ENCODE measurements at places on chromosomes 12 and 14.

DNA sequence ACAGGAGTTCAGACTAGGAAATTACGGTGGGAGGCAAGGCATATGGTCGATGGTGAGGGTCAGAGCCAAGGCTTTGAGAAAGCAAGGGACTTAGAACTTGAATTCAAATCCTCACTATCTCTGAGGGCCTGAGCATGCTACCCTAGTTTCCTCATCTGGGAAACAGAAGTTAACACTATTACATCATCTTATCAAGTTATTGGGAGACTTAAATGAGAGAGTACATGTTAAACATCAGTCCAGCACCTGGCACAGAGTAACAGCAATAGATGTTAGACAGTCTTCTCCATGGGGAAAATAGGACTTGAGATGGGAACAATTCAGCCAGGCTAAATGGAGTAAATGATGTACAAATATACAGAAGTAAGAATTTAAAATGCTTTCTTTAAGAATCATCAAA, 38.5 kb downstream of the SLC38A1 start:
- DNase-seq, result no peak

GRCh38 chr14:102212356-102212755, 72.7 kb downstream of the WDR20 start:
- DNase-seq, result no peak

- DNase-seq, result no peak
Measured at GRCh38 chr14:22044193-22044592, 370.6 kb upstream of the OR4E1 start.

DNA sequence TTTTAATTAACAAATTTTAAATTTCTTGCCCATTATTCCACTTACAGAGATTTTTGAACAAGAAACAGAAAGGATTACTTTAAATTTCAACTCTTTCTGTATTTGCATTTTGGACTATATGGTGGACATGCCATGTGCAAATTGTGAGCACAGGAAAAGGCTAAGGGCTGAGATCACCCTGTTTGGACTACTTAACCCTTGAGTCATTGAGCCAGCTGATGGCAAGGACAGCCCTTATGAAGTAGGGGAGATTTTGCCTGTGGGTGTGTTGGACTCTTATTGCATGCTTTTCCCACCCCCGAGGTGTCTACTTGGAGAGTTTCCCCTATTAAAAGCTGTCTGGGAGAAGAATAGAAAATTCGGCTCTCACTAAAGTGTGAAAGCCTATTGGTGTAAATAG, 17.2 kb downstream of the DERA start:
- DNase-seq, result no peak

DNA sequence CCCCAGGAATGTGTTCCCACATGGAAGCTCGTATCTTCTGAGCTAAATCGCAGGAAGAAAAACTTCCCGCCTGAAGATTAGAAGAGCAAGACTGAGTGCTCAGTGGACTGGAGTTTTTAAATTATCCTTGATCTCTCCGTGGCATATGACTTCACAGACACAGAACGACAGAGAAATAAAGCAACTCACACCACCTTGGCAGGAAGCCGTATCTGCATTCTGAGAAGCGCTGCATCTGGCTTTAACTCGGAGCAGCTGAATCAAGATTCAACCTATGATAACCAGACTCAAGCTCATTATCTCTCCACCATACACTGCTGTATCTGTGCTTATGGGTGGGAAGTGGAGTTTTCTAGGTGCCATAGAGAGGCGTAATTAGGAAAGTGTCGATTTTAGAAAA, 1482.7 kb downstream of the AACS start:
- no peak for DNase-seq

DNA sequence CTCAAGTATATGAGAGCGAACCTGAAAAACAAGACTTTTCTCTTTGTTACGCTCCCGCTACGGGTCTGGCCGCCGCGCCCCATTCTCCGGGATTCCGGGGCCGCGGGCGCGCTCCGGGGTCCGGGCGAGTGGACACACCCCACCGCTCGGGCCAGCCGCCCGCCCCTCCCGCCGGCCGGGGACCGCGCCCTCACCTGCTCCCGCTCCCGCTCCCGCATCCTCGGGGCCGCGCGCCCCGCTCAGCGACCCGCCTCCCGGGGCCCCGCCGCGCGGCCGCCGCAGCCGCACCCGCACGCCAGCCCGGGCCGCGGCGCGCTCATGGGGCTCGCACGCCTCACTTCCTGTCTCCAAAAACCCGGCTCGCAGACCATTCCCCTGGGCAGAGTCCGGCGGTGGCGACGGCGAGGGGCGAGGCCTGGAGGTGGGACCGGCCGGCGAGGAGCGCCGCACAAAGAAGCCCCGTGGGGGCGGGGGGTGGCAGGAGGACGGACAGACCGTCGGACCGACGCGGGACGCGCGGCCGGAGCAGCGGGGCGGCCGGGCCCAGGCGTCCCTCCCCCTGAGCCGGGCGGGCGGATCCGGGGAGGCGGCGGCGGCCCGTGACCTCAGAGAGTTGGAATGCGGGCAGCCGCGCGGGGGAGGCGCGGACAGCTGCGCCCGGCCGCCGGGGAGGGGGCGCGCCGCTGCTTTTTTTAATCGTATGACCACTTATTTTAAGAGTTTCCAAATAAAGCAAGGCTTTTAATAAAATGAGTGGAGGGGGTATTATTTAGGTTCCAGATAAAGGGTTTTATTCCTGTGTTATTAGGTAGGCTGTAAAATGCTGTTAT, at the start of gene PTPN21:
PTPN21 (minus strand) TSS at position 551 of the 830 bp plus-strand sequence. CDS start 4,590 bp downstream, outside the sequence.
- DNase-seq, result no peak

- peak; percentile 37 for DNase-seq
Measured at GRCh38 chr14:81453166-81453766, 53.1 kb upstream of the STON2 start.

GRCh38 chr12:123754041-123754772, 7.9 kb upstream of the DNAH10 start:
- no peak for DNase-seq

DNA sequence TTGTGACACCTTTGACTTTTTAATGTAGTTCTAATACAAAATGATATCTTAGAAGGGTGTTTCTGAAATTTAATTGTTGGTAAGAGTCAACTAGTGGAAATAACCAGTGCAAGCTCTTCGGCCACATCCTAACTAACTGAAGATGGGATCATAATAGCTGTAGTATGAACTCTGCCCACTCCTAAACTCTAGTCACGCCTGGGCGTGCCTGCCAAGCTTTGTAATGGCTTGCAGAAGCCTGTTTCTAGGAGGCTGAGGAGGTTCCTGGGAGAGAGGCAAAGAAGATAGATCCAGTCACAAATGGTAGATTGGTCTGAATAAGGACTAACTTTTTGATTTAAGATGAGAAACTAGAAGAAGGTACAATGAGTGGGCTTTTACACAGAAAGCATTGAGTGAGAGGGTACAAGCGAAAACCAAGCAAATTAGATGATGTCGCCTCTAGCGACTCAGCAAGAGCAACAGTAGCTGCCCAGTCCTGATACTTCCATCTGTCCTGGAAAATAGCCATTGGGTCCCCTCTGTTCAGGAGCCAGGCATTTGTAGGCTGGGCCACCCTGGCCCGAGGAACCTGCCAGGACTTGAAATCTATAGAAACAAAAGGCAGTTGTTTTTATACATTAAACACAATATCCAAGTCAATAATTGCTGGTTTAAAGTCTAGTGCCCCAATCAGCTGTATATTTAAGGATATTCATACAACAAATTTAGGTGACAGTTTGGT, 148.8 kb downstream of the SLC38A4 start:
- DNase-seq, result no peak

DNA sequence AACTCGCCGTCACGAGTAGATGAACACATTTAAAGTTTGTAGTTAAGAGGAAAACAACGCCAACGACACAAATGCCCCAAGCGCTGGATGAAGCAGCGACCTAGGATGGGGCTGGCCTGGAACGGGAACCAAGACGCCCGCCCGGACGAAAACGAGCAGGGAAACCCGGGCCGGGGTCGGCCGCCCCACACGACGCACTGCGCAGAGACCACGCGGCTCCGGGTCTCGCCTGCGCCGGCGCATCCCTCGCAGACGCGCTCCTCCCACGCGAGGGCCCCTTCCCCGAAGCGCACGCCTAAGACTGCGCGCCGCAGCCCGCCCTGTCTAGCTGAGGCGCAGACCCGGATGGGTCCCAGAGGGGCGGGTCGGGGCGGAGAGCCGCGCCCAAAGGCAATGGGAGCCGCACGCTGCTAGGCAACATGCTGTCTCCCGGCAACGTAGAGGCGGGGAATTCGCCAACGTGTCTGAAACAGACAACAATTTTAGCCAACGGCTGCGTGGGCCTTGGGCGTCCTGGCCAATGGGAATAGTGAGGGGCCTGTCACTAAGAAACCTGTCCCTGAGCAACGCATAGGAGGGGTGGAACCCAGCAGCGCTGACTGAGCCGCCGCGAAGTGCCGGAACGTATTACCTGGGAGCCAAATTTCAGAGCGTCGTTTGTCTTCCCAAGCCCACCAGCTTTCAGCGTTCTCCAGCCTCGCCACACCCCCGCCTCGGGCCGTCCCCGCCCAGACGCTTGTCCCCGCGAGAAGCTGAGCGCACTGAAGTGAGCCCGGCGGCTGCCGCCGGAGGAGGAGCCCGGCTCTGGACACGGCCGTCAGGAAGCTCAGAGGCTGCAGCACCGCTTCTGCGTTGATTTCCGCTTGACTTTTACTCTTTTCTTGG, 21.0 kb upstream of the CHFR start:
- DNase-seq, result peak; percentile 92

- no peak for DNase-seq
Measured at GRCh38 chr14:104892531-104893434, 27.7 kb downstream of the CEP170B start.

DNA sequence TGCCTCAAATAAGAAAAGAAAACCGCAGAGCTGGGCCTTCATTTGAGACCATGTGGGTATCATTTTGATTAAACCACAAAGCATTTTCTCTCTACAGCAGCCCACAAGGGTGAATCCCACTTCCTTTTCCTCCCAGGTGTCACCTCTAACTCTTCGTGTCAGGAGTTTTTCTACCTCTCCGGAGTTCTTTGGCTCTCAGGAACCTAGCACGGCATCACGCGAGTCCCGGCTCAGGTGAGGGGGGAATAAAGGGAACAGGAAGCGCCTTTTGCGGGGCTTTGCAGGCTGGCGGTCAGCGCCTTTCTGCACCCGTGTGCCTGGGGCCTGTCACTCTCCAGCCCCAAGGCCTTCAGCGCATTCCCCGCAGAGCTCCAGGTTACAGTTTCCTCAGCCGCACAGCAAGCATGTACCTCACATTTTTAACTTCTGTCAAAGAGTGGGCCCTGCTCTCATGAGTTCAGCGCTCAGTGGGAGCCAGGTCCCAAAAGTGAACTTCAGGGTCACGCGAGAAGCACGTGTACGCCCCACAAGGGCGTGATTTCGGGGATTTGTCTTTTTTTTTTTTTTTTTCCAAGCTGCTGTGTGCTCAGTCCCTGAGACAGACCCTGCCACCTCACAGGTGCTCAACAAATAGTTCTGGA, 740 bp upstream of the PRPF40B start:
- DNase-seq, result peak; percentile 27

GRCh38 chr14:93173943-93174395, 10.7 kb downstream of the MOAP1 start:
- DNase-seq, result no peak

DNA sequence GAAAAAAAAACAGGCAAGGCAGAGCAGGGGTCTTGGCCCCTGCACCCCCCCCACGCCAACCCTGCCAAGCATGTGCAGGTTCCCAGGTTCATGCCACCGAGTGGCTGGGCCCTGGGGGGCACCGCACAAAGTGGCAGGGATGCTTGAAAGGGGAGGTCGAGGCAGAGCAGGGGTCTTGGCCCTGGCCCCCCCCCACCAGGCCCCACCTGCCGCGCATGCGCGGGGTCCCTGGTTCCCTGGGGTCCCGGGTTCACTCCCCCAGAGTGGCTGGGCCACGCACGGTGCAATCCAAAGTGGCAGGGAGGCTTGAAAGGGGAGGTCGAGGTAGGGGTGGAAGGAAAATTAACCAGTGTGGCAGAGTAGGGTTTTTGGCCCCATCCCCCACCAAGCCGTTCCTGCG, 312.2 kb downstream of the ALG10 start:
- no peak for DNase-seq

- no peak for DNase-seq
Measured at GRCh38 chr12:85747941-85748495, 88.2 kb downstream of the RASSF9 start.

DNA sequence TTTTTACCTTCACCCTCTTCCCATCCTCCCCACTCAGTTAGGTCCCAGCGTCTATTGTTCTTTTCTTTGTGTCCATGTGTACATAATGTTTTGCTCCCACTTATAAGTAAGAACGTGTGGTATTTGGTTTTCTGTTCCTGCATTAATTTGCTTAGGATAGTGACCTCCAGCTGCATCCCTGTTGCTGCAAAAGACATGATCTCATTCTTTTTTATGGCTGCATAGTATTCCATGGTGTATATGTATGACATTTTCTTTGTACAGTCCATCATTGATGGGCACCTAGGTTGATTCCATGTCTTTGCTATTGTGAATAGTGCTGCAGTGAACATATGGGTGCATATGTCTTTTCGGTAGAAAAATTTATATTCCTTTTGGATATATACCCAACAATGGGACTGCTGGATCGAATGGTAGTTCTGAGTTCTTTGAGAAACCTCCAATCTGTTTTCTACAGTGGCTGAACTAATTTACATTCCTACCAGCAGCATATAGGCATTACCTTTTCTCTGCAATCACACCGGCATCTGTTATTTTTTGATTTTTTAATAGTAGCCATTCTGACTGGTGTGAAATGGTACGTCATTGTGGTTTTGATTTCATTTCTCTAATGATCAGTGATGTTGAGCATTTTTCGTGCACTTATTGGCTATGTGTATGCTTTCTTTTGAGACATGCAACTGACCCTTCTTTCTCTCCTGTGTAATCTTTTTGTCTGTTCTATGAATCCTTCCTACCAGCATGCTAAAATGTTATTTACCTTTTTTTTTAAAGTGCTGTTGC, 279.7 kb upstream of the AMIGO2 start:
- DNase-seq, result no peak

All from stimulated activated CD4-positive, alpha-beta T cell treated with anti-CD3 and anti-CD28 coated beads, Interleukin-12 subunit alpha, Interleukin-12 subunit beta, amount 100 ng/mL, for 24 hours (primary cell).